Heart right ventricle (tissue), 16 donors: ENCODE measurements at places on chromosomes 7 and 10.

DNA sequence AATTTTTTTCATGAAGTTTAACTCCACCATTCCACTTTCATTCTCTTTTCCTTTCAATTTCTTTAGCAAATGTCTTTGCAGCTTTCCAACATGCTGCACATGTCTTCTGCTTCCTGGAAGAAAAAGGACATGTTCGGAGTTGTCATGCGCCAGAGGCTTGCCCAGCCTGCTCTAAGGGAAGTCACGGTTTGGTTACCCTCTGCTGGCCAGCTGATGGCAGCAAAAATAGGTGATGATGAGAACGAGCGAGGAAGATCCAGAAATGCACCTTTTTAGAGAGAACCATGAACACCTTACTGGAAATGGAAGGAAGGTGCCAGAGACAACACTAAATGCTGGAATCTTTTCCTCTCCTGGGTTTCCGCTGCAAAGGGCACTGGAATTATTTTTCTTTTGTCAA is 4.9 kb upstream of the ZSCAN21 start:
- no peak for DNase-seq

DNA sequence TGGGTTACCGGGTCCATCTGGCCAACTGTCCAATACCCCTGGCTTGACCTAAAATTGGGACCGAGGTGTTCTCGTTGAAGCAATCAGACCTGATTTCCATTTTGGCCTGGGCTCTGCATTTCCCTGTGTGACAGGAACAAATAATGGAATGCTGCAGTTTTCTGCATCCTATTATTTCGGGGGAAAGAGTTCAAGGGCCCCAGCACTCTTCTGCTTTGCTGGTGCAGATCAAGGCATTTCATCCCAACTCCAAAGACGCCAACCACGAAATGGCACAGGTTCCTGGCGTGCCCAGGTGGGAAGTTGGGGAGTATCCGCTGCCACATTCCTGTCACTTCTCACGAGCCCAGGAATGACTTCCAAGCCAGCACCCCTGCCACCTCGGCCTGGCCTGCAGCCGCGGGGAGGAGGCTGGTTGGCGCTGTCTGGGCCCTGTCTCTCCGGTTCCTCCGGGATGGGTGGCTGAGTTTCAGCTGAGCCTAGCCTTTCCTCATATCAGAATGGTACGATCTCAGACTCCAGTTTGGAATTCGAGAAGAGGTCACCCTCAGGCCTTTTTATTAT is 56.5 kb downstream of the FAM171A1 start:
- DNase-seq = no peak

DNA sequence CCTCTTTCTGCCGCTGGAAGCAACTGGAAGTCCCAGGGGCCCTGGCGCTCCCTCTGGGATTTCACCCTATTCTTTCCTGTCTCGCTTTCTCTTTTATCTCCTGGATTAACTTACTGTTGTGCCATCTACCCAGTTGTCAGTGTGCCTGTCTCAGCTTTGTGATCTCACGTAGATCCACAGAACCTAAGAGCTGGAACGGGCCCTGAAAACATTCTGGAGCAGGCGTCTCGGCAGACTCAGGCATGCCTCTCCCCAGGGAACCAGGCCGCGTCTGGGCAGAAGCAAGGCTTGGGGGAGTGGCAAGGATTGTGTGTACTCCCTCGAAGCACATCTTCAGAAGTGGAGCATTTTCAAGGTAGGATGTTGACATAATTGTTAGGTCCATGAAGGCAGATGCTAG is 87.2 kb downstream of the KCNMA1 start:
- DNase-seq = no peak

DNA sequence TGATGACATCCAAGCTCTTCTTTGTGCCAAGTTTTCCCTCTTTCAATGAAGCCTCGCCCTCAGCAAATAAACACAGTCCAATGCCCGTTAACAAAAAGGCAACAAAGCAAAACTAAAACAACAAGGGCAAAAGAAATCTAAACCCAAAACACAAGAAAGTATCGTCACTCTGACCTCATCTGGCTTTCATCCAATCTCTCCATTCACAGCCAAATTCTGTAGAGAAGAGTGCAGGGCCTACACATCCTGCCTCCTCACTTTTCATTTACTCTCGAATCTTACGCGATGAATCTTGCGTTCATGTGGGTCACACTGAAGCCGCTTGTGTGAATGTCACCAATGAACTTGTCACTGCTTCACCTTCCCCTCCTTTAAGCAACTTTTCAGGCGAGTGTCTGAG is 15.9 kb upstream of the AKR1E2 start:
- DNase-seq = no peak

- no peak for DNase-seq
These were observed 54.4 kb downstream of the ADCYAP1R1 start for GRCh38 chr7:31106303-31107105.

DNA sequence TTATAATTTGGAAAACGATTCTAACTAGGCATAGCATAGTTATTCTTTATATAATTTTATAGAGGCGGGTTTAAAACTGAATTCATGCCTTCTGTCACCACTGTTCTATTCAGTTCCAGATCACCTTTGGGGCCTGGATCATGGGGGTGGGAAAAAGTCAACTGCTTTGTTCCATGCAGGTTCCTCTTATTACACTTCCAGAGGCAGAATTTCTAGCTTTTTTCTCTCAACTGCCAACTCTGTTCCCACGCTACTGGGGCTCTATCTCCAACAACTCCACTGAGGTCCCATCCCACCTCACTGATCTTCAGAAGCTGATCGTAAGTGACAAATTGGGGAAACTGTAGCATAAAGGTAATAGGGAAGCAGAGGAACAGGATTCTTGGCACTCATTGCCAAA is 283.6 kb upstream of the IMMP2L start:
- DNase-seq = no peak

- DNase-seq = no peak
These were observed 55.2 kb upstream of the ZNF746 start for GRCh38 chr7:149552799-149553198.

DNA sequence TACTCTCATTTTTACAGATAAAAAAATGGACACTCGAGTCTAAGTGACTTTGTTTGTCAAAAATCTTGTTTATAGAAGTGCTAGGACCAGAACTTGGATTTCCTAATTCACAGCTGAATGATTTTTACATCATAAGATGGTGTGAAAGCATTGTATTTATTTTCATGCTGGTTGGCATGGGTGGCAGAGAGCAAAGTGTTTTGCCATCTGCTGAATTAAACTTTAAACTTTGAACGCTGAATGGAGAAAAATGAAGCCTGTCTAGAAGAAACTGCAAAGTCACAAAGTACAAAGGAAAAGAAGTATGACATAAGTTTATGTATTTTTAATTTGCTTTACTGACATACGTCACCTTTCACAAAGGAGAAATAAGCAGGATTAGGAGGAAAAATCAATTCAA is 142.0 kb downstream of the NRBF2 start:
- no peak for DNase-seq

GRCh38 chr7:20136647-20137046 is 80.5 kb downstream of the MACC1 start:
- no peak for DNase-seq
